ENCODE measurements at places on chromosomes 4 and X.

DNA sequence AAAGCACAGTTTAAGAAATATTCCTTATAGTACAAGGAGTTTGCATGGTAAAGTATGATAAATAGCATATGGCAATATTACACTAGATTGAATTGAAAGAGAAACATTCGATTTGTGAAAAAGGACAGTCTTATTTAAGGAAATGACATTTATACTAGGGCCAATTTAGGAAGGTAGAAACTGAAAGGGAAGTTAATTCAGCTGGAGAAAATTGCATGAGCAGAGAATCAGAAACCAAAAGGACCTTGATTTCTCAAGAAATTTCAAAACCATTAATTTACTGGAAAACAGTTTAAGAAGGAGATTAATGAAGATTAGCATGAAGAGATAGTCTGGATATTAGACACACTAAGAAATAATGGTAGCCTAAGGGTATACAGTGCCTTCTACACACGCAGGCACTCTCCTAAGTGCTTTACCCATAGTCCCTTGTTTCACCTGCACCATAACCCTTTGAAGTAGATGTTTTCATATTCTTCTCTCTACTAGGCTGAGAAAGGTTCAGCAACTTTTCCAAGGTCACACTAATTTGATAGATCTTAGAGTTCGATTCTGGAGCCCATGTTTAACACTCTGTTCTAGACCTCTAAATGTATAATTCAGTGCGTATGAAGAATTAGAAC lies 259.1 kb upstream of the SLIT2 start:
- no peak for DNase-seq

GRCh38 chr4:98778206-98778605 lies 119.8 kb upstream of the TSPAN5 start:
- no peak for DNase-seq

DNA sequence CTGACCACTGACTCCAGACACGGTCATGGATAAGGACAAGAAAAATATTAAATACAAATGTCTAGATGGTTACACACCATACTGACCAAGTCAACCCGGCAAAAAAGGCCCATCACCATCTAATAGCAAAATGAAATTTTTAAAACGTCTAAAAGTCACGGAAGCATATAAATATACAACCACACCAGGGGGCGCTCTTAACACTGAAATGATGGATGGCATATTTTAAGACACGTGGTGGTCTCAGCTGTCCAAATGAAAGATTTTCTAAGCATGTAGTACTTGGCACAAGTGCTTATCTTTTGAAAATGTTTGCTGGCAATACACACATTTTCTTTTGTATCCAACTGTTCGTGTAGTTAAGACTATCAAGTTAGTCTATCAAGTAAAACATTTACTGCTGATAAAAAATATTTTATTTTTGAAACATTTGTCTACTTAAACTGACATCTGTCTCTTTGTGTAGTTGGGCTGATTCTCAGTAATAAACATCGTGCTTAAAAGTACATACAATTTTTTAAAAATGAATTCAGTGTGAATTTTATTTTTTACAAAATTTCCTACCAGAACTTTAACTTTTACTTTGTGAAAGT lies 64.6 kb downstream of the COX7B2 start:
- DNase-seq: peak; percentile 92

DNA sequence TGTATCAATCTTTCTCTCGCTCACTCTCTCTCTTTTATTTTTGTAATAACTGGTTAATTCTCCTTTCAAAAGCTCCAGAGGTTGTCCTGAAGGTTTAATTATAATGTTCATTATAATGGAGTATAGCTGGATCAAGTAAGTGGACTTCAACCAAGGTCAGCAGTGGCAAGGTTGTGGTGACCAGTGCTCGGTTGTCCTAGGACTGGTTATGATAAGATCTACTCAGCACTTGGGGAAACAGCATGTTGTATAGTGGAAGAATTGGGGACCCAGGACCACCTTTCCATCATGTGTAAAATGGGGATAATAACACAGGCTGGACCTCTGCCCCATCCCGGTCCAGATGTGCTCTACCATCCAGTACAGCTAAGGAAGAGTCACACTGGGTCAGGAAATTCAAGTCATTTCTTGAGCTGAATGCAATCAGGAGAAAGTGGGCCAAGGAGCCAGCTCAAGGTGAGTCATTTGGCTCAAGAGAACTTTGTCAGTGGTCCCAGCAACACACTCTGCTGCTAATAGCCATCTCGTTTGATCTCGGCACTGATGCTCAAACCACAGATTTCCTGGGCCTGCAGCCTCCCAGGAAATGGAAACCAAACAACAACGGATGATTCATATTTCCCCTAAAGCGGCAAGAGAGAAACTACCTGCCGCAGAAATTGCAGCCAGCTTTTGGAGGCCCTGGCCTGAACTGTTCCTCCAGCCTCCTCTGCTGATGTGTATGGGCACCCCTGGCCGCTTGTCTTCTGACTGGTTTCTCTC lies 123.6 kb upstream of the RBPJ start:
- no peak for DNase-seq

DNA sequence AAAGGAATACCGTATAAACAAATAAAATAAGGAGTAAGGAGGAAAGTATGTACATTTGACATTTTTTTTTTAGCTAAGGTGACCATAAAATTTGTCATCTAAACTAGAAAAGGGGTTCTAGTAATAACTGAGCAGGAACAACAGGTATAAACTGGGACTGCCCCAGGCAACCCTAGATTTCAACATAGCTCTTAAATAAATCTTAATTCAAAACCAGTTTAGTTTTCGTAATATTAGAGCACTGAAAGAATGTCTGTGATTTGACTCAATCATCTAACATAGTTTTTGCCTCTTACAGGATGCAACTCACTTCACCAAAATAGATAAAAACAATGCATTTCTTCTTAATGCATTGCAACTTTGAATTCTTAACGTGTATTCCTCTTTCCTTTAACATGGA lies 257.7 kb downstream of the ADAMTS3 start:
- no peak for DNase-seq

GRCh38 chr4:188680667-188681063 lies 541.4 kb downstream of the TRIML1 start:
- no peak for DNase-seq

DNA sequence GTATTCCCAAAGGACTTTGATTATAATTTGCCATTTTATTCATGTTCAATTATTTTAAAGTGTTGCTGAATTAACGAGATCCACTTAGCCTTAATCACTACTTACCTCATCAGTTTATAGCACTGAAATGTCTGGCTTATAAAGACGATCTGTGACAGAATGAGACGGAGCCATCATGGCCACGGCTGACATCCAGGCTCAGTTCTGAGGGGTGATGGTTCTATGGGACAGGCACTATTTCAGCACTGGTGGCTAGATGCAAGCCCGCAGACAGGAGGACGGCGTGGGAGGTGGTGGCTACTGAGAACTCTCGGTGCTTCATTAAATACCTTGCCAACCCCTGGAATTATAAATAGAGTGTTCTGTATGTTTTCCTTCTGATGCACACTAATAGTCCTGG lies 1084.2 kb upstream of the TENM3 start:
- no peak for DNase-seq

GRCh38 chr4:120939693-120940092 lies 17.2 kb upstream of the PRDM5 start:
- no peak for DNase-seq

DNA sequence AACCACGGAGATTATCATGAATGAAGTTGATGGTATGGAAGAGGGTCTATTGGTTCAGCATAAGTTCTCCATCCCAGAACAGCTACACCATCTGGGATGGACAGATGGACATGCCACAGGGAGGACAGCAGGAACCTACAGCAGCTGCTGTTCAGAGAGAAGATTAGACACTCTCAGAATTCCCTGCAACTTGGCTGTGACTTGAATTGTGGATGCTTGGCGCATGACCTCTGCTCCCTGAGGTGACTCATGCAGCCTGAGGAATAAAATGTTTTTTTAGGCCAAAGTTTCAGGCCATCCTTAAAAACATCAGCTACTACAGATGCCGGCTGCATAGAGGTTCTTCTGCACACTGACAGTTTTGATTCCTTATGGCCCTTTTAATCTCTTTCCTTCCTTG lies 97.3 kb downstream of the RS1 start:
- DNase-seq: no peak

DNA sequence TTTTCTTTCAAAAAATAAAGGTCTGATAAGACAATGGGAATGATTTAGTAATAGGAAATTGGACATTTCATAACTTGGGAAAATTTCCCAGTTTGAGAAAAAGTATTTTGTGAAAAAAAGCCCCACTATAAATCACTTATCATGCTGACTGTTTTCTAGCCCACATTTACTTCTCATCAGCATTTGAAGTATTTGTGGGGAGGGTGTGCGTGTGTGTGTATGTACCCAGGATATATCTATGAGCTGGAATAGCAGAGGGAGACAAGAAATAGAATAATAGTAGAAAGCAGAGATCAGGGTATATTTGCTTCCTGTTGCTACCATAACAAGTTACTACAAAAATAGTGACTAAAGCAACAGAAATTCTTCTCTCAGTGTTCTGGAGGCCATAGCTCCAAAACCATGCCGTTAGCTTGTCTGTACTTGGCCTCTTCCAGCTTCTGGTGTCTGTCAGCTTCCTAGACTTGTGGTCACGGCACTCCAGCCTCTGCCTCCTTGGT lies 139.8 kb downstream of the PTTG2 start:
- DNase-seq: no peak

GRCh38 chr4:86928400-86929255 lies 6.2 kb upstream of the AFF1 start:
- peak; percentile 58 for DNase-seq

- no peak for DNase-seq
These were observed 61.0 kb downstream of the INTS6L start for GRCh38 chrX:135581496-135581895.

GRCh38 chr4:69743476-69744156 lies 16.8 kb downstream of the SULT1B1 start:
- no peak for DNase-seq

- no peak for DNase-seq
These were observed 11.8 kb downstream of the ANKRD37 start for GRCh38 chr4:185408432-185408831.

- DNase-seq: no peak
These were observed 41.3 kb downstream of the BCOR start for GRCh38 chrX:40056420-40056819.

- DNase-seq: no peak
These were observed 55.2 kb downstream of the TBC1D14 start for GRCh38 chr4:6964858-6965257.

GRCh38 chr4:147847751-147848590 lies 116.1 kb downstream of the ARHGAP10 start:
- DNase-seq: no peak

GRCh38 chrX:101619364-101619763 lies 1.6 kb upstream of the ARMCX6 start:
- peak; percentile 85 for DNase-seq

GRCh38 chrX:15854080-15854655 lies 445 bp downstream of the AP1S2 start:
- peak; percentile 57 for DNase-seq

- DNase-seq: no peak
These were observed 779.3 kb downstream of the NLGN4X start for GRCh38 chrX:5449323-5449722.

GRCh38 chrX:15858051-15858450 lies 3.4 kb upstream of the AP1S2 start:
- DNase-seq: no peak

- DNase-seq: no peak
These were observed 679 bp upstream of the MSL3 start for GRCh38 chrX:11757397-11757718.

- no peak for DNase-seq
These were observed 29.6 kb downstream of the CLCN4 start for GRCh38 chrX:10186355-10186754.

GRCh38 chrX:114611018-114611619 lies 27.2 kb downstream of the HTR2C start:
- peak; percentile 53 for DNase-seq

- no peak for DNase-seq
These were observed 19.5 kb downstream of the SH3KBP1 start for GRCh38 chrX:19867938-19868337.

DNA sequence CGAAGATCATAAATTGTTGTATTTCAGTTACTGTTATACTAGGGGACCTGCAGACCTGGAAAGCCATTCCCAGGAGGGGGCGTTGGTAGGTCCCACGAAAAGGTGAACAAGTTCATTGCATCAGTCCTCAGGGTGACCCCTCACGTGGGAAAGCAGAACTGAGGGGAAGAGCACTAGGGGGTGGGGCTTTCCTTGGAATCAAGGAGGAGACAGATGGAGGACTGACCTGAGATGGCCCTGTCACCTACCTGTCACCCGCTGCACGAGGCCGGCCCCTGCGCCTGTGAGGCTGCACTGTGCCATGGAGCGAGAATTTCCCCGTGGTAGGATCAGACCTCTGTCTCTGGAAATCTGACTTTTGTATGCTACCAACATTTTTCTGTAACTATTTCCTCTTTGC lies 41.8 kb upstream of the CLDN24 start:
- no peak for DNase-seq

GRCh38 chr4:37430718-37431416 lies 186.3 kb downstream of the NWD2 start:
- no peak for DNase-seq

DNA sequence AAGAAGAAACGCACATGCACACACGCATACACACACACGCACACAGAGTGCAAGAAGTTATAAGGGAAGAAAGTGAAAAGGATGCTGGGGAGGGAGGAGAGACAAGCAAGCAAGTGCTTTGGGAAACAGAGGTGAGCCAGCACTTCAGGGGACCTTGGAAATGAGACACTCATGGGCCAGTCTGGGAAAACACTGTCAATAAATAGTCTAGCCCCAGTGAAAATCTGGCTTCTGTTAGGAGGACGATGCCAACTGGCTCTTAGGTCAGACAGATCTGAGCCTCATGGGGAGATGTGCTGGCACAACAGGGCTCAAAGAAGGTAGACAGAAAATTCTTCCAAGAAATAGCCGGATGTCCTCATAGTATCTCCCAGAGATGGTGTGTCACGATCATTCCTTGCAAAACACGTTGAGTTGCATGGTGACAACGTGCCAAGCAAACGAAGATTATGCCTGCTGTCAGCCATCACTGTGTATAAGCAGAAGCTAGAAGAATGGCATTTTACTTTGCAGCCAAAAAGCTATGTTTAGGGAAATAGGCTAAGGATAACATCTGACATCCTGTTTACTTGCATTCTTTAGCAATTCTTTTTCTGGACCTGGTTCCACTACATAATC lies 557 bp upstream of the ARHGEF6 start:
- peak; percentile 69 for DNase-seq

GRCh38 chr4:17469931-17470674 lies 41.8 kb downstream of the QDPR start:
- no peak for DNase-seq

DNA sequence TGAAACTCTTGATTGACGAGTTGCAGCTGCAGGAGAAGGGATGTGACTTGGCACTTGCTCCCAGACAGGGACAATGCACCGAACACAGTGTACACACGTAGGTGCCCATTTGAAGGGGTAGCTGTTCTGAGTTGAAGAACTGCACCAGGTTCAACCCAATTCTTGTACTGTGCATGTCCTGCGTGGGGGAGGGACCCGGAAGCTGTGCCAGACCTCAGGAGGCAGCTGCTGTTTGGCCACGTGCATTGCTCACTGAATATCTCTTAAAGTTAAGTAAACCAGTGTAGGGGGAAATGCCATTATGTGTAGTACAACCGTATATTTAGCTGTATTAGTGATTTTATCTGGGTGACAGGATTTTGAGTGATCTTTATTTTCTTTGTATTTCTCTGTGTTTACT lies 12.0 kb upstream of the RBBP7 start:
- peak; percentile 16 for DNase-seq

GRCh38 chr4:78414116-78414515 lies 137.5 kb upstream of the ANXA3 start:
- DNase-seq: no peak
